ENCODE measurements at places on chromosomes 2 and 18.

DNA sequence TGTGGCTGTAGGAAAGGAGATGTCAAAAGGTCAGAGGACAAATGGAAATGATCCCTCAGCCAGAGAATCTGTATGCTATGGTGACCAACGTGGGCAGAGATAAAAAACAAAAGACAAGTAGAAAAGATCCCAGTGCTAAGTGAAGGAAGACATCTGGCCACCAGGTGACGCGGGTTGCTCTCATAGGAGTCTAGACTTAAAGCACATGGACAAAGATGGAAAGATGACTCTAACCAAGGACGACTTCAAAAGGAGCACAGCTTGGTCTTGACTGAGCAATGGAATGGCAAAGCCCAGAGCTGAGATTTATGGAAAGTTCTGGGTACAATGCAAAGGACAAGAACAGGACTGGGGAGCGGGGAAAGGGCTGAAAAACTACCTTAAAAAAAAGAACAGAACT is 96.8 kb downstream of the CLIP4 start:
- peak; percentile 23 for DNase-seq

GRCh38 chr2:66717218-66717905 is 282.4 kb downstream of the MEIS1 start:
- DNase-seq: peak; percentile 28

- no peak for DNase-seq
These were observed 225.6 kb downstream of the HDAC4 start for GRCh38 chr2:239175181-239175580.

GRCh38 chr2:71850306-71850801 is 297.3 kb downstream of the CYP26B1 start:
- DNase-seq: no peak

- DNase-seq: no peak
These were observed 84.9 kb upstream of the HPCAL1 start for GRCh38 chr2:10217489-10218435.

DNA sequence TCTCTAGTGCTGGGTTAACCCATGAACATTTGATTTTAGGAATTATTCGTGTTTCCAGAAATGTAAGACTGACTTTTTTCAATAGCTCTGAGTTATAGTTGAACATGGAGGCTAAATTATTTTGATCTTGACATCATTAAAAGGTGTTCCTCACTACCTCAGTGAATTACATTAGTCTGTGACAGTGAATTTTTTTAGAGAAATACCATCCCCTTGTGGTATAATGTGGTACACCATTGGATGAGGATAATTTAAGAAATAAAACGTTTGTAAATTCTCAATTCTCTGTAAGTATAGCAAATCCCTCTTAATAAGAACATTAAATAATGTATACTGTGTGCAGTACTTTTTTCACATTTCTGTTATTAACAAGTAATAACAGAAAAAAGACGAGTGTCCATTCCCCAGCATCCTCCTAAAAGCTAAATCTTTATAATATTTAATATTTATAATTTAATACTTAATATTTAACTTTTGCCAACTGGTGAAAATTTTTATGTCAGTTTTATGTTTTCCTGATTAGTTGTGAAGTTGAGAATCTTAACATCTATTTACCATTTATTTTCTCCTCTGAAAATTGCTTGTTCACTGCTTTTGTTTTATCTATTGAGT is 70.3 kb upstream of the CWC22 start:
- peak; percentile 26 for DNase-seq

DNA sequence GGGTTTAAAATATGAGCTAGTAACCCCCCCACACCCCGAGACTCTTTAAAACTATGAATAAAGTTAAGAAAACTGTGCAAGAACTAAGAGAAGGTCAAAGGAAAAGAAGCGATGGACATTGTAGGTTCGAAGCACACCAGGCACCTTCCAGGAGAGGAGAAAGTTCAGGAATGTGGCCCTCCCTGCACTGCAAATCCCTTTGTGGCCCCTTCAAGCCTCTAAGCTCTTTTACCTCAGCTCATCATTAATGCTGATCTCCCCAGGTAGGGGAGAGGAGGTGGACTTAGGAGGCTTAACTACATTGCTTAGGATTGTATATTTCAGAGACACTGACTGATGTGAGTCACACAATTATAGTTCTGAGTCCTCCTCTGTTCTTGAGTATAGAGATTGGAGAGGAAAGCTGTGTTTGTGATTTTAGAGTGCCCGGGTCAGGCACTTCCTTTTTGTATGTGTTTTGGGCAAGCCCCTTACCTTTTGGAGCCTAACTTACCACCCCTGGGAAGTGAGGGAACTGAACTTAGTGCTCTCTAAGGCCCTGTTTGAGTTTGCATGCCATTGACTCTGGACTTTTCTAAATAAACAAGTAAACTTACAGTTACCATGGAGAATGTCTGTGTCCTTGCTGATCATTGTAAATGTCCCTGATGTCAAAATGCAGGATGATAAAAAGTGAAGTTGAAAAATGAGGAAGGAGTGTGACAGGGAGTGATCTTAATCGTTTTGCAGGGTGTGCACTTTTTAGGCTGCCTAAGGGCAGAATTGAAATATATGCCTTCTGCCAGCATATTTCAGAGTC is 140.8 kb upstream of the ZEB2 start:
- peak; percentile 25 for DNase-seq

DNA sequence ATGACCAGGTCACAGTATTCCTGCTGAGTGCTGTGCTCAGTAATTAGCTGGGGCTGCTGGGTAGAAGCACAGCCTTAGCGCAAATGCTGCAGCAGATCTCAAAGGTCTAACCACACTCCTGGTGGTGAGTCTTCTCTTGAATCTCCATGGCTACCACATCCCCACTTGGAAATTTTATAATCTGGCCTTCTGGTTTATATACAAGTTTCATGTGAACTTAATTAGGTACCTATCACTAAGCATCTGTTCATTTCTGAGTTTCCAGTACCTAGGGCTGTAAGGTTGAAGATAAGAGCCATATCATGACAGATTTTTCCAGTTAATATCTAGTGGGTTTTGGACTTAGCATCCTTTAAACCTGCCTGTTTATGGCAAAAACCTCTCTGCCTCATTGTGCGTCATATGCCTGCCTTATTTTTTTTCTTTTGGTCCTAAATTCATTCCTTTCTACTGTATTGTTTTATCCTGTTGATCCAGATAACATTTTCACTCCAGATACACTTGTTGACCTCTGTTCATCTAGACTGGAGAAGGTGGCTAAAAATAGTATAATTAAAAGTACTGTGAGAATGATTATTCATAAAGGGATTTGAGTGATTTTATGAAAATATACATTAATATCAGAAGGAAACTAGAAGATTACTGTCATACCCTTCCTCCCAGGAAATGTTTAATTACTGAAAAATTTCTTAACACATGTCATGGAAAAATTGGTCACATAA is 168.4 kb upstream of the THUMPD2 start:
- DNase-seq: no peak

DNA sequence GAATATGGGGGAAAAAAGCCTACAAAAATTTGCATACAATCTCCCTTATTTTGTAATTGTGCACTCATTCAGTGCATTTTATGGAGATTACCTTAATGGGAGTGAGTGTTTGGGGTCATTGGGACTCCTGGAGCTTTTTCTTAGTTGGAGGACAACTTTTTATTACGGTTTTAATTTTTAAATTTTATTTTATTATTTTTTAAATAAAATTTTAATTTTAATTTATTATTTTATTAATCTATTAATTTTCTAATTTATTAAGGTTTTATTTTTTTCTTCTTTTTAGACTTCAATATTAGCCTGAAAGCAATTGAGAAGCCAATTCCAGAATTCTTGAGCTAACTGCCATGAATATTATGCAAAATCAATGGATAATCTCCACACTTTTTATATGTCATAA is 355.0 kb downstream of the SOCS6 start:
- DNase-seq: no peak

DNA sequence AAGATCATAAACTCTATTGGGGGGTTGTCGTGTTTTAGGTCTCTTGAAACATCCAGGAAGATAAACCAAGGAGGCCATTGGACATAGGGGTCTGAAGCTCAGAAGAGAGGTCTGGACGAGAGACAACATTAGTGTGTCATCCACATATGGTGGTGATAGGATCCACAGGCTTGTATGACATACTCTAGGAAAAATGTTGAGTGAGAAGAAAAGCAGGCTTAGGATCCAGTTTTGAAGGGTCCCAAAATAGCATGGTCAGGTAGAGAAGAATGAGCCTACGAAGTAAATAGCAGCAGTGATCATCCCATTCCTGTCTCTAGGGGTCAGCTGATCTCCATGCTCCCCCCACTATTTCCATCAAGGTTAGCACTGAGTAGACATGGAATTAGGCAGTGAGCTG is 166.8 kb downstream of the ANKRD30B start:
- no peak for DNase-seq

DNA sequence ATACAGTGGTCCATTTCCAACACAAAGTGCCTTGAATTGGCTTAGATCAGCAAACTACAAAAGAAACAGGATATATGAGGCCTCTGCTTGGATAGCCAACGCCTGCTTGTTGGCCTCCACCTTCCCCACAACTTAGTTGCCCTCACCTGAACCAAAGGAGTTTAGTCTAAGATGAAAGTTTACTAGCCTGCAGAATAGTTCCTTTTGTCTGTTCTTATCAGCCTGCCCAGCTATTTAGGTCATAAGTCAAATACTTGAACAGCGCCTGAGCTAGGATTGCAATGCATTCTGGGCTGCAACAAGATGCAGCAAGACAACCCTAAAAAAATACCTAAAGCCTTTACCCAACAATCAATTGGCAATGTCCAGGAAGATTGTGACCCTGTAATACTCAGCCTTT is 13.1 kb upstream of the EPG5 start:
- no peak for DNase-seq

DNA sequence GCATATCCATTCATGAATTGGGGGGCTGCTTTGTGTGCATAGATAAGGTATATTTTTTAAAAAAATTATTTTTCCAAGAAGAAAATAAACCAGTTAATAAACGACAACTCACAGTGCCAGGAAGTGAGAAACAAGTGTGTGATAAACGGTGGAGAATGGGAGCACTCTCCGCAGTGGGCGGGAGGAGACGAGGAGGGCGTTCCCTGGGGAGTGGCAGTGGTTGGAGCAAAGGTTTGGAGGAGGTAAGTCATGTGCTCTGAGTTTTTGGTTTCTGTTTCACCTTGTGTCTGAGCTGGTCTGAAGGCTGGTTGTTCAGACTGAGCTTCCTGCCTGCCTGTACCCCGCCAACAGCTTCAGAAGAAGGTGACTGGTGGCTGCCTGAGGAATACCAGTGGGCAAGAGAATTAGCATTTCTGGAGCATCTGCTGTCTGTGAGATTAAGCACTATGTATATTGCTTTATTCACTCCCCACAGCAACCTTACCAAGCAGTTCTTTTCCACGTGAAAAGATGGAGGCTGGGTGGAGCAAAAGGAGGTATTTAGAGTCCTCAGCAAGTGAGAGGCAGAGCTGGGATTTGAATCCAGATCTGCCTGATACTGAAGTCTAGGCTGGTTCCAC is 27.0 kb upstream of the CASP8 start:
- DNase-seq: peak; percentile 27

GRCh38 chr2:10221443-10221842 is 81.3 kb upstream of the HPCAL1 start:
- DNase-seq: no peak

DNA sequence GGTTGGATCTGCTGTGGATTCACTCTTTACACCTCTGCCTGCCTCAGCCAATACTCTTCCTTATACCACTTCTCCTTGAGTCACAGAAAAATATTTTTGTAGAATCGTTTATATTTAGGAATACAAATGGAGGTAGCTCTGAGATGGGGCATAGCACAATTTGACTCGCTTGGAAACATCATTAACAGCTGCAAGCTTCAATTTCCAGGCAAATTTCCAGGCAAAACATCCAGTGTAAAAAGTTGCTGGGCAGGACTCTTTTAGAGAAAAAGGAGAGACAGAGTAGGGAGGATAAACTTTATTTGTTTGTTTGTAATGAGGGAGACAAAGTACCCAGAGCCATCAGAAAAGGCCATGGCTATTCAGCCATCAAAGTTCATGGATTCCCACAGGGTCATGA is 74.4 kb upstream of the SOX11 start:
- DNase-seq: no peak

DNA sequence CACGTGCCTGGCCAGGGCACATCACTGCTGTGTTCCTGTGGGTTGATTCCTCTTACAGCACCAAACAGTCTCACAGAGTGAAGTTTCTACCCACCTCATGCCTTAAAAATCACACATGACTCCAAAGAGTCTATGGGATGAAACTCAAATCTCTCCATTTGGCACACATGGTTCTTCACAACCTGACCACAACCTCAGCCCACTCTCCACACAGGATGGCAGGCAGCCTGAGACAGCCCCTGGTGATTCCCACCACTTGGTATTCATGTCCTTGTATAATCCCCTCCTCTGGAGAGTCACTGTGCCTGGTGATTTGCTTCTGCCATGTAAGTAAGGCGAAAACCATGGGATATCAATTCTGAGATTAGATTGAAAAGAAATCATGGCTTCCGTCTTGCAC is 46.2 kb downstream of the LBH start:
- DNase-seq: no peak

- peak; percentile 36 for DNase-seq
These were observed 32.8 kb downstream of the SOWAHC start for GRCh38 chr2:109646961-109647360.

GRCh38 chr18:11887328-11888128 is 20.6 kb downstream of the MPPE1 start:
- no peak for DNase-seq

GRCh38 chr2:190718652-190719526 is 70.0 kb downstream of the NAB1 start:
- DNase-seq: peak; percentile 85

DNA sequence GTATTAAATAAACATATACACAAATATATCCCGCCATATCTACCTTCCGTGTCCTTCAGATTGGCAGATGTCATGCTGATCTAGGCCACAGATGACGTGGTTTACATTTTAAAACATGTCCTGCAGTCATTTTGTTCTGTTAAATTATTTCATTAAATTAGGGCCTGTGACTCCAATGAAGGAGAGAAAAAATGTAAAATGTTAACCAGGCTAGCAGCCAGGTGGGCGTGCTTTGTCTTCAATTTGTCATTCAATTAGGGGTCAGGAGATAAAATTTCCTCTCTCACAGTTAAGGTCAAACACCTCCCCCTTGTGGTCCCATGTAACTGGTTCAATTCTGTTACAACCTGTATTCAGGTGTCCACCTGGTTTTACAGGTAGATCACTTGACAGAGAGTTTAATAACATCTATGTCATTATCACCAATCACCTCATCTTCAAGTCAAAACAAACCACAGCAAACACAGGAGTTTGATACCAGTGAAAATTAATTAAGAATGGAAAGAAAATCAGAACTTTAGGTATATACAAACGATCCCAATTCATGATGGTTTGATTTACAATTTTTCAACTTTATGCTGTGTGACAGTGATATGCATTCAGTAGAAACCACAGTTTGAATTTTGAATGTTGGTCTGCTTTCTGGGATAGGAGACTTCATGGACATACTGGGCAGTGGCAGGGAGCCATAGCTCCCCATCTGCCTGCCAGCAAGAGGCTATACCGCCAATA is 339.4 kb downstream of the CMPK2 start:
- DNase-seq: no peak

Measured in EL (cell line).